ENCODE measurements at places on chromosomes 3 and 15.

DNA sequence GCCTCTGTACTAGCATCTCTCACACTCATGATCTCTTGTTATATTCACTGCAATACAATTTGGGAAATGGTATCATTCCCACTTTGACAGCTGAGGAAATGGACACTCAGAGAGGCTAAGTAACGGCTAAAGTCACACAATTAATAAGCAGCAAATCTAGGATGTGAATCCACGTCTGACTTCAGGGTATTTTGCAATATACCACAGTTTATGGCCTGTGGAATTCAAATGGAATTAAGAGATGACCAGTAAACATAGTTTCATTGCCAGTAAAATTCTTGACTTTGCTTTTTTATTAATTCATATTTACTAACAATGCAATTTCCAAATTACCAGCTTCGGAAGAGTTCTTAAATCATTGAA lies 61.1 kb downstream of the CCNL1 start:
- DNase-seq: peak; percentile 86

DNA sequence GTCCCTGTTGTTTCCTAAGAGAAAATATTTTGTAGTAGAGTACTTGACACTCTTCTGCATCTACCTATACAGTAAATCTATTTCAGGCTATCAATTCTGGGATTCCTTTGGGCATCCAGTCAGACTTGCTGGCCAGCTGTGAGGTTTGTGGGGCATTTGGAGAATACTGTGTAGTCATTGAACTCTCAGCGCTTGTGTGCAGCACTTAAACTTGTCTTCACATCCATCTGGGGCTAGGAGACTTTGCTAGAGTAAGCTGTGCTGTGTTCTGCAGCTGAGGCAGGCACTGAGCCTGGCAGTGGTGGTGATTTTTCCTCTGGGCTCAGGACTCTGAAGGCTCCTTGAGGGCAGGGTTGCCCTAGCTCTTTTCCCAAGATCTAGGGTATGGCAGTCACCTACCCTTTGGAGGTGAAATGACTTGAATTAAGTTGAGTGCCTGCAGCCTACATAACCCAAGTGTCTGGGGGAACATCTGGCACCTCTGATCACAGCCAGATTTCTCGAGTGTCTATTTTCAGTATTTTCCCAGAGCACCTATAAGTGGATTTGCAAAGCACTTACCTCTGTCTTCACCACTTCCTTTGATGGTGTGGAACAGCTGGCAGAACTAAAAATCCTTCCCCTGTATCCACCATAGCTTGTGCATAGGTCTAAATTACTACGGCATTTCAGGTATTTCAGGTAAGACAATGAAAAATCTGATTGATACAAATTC lies 19.3 kb downstream of the CLSTN2 start:
- no peak for DNase-seq

DNA sequence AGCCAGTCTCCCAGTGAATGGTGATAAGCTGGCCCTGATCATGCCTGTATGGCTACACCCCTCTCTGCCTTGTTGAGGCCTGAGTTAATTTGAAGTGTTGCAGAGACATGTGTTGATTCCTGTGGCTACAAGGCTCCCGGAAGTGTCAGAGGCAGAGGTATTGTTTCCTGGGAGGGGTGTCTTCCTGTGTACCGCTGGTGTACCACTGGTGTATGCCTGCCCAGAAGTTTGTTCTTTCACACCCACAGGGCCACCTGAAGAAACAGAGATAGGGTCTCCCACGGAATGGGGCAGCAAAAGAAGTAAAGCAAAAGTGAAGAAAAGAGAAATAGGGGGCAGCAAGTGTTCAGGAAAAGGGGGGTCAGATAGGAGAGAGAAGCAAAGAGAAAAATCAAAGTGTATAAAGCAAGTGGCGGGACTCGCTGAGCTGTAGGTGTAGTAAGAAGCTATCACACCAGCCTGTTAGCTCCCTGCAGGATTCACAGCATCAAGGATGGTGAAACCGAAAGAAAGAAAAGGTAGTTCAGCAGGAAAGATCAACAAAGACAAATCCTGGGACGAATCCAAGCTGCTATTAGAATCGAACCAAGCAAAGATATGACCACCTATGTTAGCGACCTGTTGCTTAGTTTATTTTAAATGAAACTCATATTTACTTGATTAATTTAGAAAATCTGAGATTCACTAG lies 36.6 kb upstream of the CD47 start:
- DNase-seq: no peak

- DNase-seq: no peak
Observed at GRCh38 chr15:40543082-40543481, 21.8 kb downstream of the CCDC32 start.

- peak; percentile 29 for DNase-seq
Observed at GRCh38 chr3:129313665-129314385, 35.2 kb downstream of the HMCES start.

DNA sequence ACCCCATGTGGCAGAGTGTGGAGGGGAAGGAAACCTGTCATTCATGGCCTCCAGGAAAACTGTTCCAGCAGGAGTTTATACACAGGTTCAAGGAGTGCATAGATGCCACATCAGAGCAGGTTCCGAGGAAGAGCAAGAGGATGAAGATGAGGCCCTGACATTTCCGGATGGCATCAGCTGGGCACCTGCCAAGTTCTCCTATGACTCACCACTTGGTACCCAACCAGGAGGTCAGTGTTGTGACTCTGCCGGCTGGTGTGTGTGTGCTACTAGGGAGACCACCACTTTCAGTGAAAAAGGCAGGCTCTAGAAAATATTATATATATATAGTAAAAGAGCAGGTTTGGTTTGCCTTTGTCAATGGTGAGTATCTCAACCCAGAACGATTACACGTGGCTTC lies 69.3 kb downstream of the NTRK3 start:
- DNase-seq: no peak

GRCh38 chr3:131353016-131353877 lies 28.3 kb upstream of the NUDT16 start:
- no peak for DNase-seq

GRCh38 chr3:81998139-81998755 lies 236.8 kb upstream of the GBE1 start:
- no peak for DNase-seq

GRCh38 chr15:49439678-49440395 lies 16.8 kb downstream of the FGF7 start:
- no peak for DNase-seq

Measured in GM04503 (cell line).